ENCODE measurements at places on chromosomes 6 and 20.

DNA sequence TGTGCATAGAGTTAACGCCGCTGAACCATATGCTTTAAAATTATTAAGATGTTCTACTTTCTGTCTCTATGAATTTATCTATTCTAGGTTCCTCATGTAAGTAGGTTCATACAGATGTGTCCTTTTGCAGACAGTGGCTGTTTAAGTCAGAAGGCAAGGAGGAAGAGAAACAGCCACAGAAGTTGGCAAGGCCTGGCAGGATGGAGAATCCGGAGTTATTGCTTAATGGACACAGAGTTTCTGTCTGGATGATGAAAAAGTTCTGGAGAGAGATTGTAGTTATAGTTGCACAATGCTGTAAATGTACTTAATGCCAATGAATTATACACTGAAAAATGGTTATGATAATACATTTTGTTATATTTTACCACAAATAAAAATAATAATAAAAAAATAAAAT lies 283.6 kb upstream of the CNR1 start:
- DNase-seq: no peak

- DNase-seq: no peak
Observed at GRCh38 chr6:89542866-89543265, 95.7 kb downstream of the LYRM2 start.

DNA sequence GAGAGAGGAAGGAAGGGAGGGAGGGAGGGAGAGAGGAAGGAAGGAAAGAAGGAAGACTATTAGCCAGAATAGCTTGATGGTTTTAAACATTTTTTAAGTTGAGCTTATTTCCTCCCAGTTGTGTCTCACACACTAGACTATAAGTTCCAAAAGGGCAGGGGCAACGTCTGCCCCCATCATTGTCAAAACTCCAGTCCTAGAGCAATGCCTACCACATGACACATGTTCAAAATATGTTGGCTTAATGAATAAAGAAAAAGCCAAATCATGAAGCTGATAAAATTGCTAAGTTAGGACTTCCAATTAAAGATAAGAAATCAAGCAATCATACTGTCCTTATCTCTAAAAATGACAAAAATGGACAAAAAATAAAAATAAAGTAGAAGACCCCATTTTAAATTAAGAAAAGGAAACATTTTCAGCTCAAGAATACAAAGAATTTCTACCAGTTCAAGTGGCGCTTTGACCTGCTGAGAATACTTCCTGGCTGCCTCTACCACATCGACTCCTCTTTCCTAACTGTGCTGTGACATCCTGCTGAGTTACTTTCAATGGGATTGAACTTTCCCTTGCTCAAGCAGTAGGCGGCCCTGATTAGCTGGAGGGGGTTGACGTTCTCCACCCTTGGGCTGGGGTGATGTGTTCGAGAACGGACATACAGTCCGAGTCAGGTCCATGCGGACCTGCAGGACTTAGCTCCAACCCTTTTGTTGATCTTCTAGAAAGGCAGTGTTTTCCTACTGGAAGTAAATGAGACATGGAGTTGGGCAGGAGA lies 283.9 kb upstream of the FOXQ1 start:
- DNase-seq: no peak

- DNase-seq: no peak
Observed at GRCh38 chr6:20313960-20314530, 87.6 kb upstream of the E2F3 start.

GRCh38 chr6:166019214-166019613 lies 148.4 kb downstream of the TBXT start:
- no peak for DNase-seq

- DNase-seq: no peak
Observed at GRCh38 chr6:110180228-110181008, at the start of gene CDC40. TSS of gene CDC40 (plus strand) at chr6:110180427. CDS start at chr6:110180445, 18 bp downstream.

DNA sequence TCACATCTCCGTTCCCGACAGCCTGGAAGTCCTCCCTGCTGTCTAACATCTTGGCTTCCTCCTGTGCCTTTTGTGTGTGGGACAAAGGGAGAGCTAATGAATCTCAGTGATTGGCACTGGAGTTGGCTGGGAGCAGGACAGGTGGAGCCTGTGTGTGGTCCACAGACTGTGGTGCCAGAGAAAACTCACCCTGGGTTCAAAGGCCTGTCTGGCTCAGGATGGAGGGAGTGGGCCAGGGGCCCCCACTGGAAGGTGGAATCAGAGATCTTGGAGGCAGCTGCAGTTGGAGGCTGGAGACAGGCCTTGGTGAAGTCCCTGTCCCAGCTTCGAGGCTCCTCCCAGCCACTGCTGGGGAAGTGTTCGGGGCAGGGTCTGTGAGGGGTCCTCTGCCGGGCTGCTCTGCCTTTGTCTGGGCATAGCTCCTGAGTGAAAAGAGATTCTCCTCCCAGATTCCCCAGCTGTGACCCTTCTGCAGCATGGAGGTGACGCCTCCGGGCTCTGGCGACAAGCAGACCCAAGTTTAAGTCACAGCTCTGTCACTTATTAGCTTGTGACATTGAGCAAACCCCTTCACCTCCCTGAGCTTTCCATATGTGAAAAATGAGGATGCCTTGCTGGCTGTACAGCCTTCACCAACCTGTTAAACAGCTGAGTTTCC lies 13.9 kb upstream of the ITPR3 start:
- no peak for DNase-seq

DNA sequence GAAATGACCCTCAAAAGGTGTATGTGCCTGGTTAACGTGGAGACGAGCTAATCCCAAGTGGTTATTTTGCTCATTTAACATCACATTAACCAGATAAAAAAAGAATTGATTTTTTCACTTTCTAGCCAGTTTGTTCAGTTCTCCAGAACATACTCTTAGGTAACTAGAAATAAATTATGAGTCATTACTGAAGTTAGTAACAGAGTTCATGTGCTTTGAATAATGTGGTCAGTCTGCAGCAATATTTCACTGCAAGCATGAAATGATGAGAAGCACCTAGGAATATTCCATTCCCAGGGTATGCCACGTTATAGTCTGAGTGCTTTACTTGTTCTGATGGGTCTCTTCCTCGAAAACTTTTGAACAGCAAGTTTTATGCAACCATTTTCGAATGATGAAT lies 138.3 kb upstream of the INSM1 start:
- DNase-seq: no peak

DNA sequence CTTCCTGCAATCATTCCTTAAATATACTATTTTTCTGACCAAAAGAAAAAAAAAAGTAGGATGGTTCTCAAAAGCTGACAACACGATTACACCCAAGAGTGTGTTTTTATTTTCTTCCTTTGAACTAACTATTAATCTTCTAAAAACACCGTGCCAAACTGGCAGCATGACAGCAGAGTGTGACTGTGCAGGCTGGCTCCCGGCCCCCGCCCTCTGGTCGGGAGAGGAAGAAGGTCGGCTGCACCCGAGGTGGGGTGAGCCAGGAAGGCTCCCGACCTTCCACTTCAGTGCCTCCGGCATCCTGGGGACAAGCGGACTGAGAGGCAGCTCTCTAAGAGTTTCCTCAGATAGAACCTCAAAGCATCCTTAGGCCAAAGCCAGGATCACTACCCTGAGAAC lies 29.2 kb downstream of the SLC22A23 start:
- no peak for DNase-seq

- no peak for DNase-seq
Observed at GRCh38 chr6:17446713-17447112, 53.3 kb downstream of the CAP2 start.

- peak; percentile 3 for DNase-seq
Observed at GRCh38 chr6:49328051-49328744, 134.9 kb downstream of the MMUT start.

- no peak for DNase-seq
Observed at GRCh38 chr6:37822851-37823682, 3.5 kb downstream of the ZFAND3 start.

DNA sequence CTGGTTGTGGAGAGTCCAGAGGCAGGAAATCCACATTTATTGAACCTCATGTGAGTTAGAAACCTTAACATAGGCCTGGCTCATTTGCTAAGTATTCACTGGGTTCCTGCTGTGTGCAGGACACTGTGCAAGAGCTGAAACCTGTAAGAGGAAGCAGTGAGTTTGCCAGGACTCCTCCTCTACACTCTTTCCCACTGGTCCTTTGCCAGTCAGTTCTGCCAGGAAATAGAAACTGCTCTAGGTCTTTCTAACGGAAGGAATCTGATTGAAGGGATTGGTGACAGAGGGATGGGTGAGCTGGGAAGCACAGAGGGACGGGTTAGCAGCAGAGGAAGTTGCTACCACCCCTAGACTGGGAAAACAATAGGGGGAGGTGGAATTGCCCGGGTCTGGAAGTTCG lies 234.2 kb upstream of the ECI2 start:
- DNase-seq: no peak

- no peak for DNase-seq
Observed at GRCh38 chr20:38011696-38012095, 21.6 kb downstream of the TTI1 start.

GRCh38 chr6:49225471-49225870 lies 237.6 kb downstream of the MMUT start:
- DNase-seq: no peak

- DNase-seq: no peak
Observed at GRCh38 chr6:11595903-11596302, 58.4 kb downstream of the TMEM170B start.

DNA sequence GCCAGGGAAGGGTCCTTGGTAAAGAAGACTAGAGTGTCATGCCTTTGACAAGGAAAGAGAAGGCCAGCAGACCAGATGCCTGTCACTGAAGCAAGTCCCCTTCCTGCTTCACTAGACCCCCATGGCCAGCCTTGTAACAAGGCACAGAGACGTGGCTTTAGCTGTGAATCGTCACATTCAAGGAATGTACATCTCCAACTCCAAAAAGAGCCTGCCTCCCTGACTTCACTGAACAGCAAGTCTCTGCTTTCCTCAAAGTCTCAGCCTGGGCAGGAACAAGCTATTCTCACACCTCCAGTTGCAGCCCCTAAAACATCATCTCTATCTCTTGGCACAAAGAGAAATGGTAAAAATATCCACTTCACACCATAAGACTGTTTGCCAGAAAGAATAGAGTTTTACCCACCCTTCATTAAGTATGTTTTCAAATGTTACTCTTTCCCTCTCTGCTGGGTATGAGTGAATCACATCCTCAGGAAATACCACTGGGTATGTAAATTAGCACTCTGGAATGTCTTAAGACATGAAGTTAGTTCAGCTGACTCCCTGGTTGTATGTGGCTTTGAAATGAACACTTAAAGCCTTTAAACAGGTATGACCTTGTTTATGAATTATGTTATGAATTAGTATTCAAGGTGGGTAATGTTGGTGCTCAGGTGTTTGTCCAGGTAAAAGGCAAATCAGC lies 46.4 kb upstream of the NT5E start:
- peak; percentile 78 for DNase-seq

GRCh38 chr20:7362601-7363000 lies 577.7 kb downstream of the HAO1 start:
- no peak for DNase-seq

- DNase-seq: no peak
Observed at GRCh38 chr6:139135578-139136545, 982 bp downstream of the HECA start.

- DNase-seq: no peak
Observed at GRCh38 chr6:15044948-15045347, 200.9 kb upstream of the JARID2 start.

DNA sequence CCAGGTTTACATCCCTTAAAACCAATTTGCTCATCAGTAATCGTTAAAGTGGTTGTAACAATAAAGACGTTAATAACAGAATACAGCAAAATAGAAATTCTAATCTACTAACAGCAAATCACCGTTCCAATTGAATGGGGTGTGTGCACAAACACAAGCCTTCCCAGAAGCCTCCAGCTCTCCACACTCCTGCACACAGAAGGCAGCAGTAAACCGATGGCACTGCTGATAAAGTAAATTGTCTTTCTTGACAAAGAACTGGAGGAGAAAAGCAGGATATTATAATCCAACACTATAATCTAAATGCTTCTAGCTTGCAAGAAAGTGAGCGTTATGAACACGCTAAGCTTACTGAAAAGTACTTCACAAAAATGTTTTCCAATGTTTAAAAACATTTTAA lies 7.0 kb downstream of the ZNF217 start:
- DNase-seq: no peak

DNA sequence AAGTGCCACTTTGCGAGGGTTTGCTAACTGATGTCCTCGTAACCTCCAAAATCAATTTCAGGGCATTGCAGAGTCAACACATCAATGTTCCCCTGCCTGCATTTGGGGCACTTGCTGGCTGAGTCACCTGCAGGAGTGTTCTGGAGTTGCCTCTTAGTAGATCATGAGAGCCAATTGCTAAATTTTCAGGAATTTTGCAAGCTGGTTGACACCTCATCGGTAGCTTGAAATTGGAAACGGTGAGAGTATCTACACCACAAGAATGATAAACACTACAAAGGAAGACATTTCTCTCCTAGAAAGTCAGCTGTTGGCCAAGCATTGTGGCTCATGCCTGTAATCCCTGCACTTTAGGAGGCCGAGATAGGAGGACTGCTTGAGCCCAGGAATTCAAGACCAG lies 10.8 kb upstream of the BFSP1 start:
- DNase-seq: peak; percentile 78

DNA sequence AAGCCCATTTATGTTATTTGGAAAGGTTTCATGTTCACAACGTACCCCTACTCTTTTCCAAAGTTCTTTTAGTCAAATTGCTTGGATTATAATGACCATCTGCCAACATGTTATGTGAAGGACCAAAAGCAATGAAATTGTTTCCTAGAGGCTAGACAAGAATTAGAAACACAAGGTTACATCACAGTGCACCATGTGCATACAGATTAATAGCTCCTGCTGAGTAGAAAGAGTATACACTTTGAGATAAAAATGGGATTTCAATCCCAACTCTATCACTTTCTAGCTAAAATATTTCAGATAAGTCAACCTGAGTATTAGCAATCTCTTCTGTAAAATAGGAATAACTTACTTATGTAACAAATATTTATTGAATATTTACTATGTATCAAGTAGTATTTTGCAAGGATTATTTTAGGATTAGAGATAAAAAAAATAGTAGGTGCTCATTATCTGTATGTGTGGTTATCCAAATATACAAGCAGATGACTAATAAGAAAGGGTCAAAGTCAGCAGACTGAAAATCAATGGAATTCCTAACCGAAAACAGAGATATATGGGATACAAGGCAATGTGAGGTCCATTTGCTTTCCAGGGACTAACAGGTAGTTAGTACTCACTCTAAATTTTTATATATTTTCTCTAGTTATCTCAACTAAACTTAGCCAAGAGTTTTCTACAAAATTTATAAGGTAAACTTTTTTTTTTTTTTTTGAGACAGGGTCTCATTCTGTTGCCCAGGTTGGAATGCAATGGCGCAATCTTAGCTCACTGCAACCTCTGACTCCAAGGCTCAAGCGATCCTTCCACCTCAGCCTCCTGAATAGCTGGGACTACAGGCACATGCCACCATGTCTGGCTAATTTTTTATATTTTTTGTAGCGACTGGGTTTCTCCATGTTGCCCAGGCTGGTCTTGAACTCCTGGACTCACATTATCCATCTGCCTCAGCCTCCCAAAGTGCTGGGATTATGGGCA lies 127.7 kb downstream of the PDSS2 start:
- DNase-seq: no peak

GRCh38 chr6:143527677-143528076 lies 16.2 kb upstream of the FUCA2 start:
- DNase-seq: no peak

GRCh38 chr6:112017169-112017568 lies 36.7 kb upstream of the CCN6 start:
- no peak for DNase-seq
